A549 (cell line): ENCODE measurements at places on chromosomes 13 and 19.

DNA sequence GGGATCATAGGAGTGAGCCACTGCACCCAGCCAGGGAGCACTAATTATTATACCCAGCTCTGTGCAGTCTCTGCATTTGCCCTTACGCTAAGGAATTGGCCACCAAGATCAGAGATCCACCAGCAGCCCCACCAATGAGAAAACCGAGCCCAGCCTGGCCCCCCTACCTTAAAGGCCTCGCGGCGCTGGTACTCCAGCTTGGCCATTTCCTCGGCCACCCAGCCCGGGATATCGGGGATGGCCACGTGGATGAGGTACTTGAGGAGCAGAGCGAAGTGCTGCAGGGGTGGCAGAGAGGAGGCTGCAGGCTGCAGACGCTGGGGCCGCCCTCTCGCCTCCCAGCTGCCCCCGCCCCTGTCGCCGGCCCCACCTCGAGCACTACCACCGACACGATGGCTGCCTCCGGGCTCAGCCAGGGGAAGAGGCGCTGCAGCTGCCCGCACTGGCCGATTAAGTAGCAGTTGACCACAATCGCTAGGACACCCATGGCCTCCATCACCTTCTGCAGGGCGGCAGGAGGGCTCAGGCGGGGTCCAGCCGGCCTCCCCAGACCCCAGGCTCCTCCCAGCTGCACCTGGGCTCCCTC lies 7.5 kb downstream of the ANO8 start:
- DNase-seq: no peak

GRCh38 chr13:73898276-73898675 lies 235.9 kb downstream of the KLF12 start:
- DNase-seq: no peak

GRCh38 chr19:46678110-46678732 lies 17.2 kb upstream of the DACT3 start:
- DNase-seq: peak; percentile 64

DNA sequence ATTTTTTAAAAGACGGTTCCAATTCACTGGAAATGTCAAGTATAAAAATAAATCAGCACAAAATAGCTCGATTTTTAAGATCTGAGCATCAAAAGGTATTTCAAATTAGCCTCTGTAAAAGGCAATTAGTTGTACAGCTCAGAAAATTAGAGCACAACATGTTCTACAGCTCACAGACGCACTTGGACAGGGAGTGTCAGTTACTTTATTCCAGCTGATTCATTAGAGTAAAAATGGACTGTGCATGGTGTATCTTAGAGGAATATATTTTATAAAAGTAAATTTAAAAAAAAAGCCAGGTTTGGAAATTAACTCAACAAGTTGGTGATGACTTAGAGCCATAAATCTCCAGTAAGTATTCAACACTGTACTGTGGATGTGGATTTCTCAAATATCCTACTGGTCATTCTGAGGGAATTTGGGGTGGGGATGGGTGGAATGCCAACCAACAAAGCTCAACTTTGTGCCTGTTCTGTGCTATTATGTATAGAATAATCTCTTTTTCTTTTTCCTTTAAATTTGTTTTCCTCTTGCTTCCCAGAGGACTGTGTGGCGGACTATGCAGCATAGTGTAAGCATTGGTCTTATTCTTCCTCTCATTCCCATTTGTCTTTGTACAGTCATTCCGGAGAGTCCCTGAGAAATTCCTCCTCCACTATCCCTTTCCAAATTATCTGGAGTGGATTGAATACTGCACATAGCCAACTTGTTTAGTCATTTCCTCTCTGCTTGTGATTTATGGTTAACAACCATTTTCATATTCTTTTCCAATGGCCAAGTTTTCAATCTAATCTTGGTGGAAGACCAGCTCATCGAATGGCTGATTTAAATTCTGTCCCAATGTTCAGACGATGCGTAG lies 169.3 kb downstream of the DCT start:
- DNase-seq: peak; percentile 15

GRCh38 chr13:95793781-95794180 lies 116.8 kb downstream of the DNAJC3 start:
- DNase-seq: no peak

DNA sequence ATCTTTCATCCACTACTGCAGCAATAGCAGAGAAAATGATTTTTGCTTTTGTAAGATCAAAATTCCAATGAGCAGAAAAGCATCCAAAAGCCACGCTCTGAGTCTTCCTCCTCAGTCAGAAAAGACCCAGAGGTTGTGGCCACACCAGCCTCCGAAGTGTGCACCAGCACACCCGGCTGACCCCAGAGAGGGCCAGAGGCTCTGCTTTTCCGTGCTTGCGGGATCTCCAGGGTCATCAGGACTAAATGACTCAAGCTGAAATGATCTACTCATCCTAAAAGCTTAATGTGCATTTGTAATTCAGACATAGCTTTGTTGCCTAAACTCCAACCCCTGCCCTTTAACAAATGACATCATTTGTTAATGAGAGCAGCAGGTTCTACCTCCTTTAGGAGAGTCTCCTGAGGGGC lies 16.5 kb downstream of the RXFP2 start:
- no peak for DNase-seq

GRCh38 chr19:47341734-47342133 lies 7.4 kb upstream of the DHX34 start:
- no peak for DNase-seq

- no peak for DNase-seq
Observed at GRCh38 chr13:44004878-44005277, 125.2 kb downstream of the LACC1 start.

DNA sequence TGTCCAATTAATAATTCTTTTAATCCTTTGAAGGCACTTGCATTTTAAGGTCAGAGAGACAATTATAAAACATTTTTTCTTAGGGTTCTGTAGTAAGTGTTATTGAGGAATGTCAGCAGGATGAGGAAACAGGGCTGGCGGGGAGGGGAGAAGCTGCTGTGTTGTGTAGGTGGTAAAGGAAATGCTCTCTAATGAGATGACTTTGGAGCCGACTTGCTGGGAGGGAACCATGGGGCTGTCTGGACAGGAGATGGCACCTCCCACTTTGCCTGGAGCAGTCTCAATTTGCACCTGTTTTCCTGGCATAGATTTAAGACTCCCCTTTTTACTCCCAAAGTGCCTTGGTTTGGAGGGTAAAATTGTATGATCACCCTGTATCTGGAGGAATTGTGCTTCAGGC lies 230.4 kb downstream of the ATP8A2 start:
- no peak for DNase-seq

DNA sequence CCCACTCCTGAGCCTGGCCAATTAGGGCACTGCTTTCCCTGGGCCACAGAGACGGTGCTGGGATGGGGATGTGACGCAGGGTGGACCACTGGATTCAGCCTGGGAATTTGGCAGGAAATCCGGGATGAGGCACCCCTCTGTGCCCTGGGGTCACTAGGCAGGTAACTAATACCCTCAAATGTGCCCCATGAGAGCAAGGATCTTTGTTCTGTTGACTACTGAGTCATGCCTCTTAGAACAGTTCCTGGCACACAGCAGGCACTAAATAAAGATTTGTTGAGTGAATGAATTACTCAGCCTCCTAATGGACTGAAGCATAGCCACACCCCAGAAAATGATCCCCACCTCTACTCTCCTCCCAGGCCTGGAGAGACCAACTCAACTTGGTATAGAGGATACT lies 15.9 kb downstream of the OPA3 start:
- peak; percentile 82 for DNase-seq

- DNase-seq: no peak
Observed at GRCh38 chr13:112767506-112768471, 78.0 kb downstream of the ATP11A start.

DNA sequence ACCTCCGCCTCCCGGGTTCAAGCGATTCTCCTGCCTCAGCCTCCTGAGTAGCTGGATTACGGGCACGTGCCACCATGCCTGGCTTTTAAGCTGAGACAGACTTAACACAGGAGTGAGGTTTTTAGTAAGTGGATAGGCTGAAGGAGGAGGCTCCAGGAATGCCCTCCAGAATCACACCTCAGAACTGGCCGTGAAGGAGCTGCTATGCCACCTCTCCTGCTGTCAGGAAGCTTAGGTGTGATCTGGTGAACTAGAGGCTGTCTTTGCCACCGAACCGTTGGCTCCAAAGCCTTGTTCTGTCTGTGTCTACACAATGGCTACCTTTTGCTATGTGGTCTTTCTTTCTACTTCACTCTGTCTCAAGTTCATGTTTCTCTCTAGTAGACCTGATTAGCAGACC lies 4.2 kb downstream of the PDCD2L start:
- no peak for DNase-seq

DNA sequence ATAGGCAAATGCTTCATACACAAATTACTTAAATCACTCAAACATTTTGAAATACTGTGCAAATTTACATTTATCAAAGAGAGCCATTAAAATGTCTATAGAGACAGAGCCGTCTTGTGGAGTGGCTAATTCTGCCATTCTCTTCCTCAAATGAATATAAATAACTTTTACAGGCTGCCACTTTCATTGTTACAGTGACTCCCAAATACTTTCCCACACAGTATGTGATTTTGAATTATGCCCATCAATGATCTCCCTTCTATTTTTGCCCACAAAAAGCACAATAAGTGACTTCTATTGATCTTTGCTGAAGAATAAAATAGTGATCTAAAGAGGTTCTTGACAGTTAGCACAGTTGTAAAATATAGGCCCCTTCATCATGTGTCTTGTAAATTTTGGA lies 1244.9 kb downstream of the PCDH17 start:
- DNase-seq: no peak

- DNase-seq: no peak
Observed at GRCh38 chr19:28685802-28686201, 527.1 kb downstream of the UQCRFS1 start.

DNA sequence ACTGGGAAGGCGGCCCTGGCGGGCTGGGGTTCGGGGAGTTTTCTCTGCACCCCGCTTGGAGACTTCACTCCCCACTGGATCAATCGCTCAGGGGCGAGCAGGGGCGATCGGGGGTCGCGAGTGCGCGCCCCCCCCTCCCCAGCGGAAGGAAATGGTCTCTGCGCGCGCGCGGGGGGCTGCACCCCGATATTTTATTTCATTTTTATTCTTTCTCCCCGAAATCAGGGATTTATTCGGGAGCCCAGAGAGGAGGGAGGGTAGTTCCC lies 421 bp downstream of the ARID3A start:
- no peak for DNase-seq

DNA sequence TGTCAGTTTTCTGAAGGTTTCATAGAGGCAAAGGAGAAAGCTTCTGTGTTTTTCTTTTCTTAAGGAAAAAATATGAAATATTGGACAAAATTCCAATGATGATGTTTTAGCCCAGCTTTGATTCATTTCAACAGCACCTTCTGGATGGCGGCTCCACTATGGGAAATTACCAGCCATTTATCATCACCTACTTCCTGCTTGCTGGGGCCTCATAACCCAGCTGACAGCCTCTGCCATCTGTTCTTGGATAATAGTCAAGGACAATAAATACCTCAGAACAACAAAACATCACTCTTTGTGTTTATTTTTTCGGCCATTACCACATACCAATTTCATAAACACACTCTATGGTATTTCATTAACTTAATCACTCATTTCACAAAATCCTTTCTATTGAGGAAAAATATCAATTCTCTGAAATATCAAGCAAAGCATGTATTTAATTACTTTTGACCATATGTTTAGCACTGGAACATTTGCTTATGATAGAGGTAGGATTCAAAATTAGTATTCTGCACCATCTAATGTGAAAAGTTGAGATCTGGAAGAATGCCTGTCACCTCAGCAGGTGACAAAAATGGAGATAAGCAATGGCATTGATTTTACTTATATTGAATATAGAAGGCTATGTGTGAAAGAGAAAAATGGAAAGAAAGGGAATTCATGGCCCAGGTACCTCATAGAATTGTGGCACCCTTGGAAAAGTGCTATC lies 629.7 kb downstream of the LIG4 start:
- DNase-seq: no peak

GRCh38 chr13:47454986-47455385 lies 546.1 kb downstream of the SUCLA2 start:
- DNase-seq: no peak

DNA sequence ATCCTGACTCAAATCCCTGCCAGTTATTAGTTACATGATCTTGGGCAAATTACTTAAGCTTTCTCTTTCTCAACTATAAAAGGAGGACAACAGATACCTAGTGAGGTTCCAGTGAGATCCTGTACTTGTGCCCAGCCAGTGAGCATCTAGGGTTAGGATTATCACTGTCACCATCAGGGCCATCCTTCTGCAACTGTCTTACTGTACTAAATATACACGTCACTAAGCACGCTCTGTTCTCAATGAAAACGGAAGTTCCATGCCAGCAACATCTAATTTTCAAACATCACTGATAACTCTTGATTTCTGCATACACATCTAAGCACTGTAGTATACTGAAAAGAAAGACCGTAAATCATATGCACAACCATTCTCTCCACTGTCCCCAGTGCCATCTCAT lies 70.0 kb downstream of the FOXO1 start:
- DNase-seq: no peak

DNA sequence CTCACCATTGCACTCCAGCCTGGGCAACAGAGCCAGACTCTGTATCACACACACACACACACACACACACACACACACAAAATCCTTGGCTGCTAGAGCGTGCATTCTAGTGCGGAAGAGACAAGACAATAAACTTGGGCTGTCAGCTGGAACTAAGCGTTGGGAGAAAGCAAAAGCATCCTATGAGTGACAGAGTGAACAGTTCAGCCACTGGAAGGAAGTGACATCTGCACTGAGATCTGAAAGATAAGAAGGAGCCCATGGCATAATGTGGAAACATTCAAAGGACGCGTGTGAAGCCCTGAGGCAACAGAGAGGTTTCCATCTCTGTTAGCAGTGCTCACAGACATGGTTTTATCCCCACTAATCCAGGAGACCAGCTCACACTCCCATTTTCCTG lies 3.5 kb upstream of the SLC1A5 start:
- no peak for DNase-seq

DNA sequence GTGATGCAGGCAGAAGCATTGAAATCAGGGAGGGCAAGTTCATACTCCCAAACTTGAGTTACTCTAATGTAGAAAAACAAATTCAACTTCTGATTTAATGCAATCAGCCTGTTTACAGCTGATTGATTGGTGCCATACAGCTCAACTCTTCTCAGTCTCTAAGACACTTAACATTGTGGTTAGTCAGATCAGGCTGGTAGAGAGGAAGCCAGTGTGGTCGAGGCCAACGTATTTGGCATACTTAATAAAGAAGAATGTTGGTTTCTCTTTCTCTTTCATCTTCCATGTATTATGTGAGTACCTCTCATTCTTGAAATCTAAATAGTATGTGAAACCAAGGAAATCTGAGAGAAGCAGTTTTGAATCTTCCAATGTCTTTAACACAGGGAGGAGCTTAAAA lies 255.0 kb upstream of the SLITRK1 start:
- no peak for DNase-seq

DNA sequence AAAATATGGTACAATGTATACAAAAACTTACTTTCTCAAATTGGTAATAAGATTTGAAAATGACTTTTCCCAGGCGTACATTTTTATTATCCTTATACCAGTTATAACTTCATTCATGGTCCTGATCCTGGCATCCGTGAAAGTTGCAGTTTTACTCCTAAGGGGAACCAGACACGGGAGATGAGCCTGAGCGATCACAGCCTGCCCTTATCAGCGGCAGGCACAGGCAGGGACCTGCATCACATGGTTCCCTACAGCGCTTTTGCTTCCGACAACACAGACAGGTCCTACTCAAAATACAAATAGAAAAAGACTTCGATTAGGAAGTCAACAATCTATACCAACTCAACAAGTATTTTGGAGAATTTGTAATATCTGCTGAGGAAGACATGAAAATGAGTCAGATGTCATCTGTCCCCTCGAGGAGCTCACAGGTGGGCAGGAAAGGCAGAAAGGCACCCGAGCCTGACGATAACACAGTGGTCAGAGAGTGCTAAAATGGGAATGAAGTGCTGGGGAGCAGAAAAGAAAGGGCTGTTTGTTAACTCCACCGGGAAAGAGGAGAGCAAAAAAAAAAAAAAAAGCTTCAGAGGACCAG lies 93.4 kb downstream of the ABCC4 start:
- DNase-seq: no peak

GRCh38 chr13:93646245-93646644 lies 419.6 kb downstream of the GPC6 start:
- DNase-seq: no peak
